Activated naive CD4-positive, alpha-beta T cell treated with anti-CD3 and anti-CD28 coated beads, Interleukin-2, amount 50 U/mL, for 16 hours (primary cell): ENCODE measurements at places on chromosomes 1 and 21.
A peak's percentile ranks its signal among the peaks of the same experiment; 100 is the strongest.

DNA sequence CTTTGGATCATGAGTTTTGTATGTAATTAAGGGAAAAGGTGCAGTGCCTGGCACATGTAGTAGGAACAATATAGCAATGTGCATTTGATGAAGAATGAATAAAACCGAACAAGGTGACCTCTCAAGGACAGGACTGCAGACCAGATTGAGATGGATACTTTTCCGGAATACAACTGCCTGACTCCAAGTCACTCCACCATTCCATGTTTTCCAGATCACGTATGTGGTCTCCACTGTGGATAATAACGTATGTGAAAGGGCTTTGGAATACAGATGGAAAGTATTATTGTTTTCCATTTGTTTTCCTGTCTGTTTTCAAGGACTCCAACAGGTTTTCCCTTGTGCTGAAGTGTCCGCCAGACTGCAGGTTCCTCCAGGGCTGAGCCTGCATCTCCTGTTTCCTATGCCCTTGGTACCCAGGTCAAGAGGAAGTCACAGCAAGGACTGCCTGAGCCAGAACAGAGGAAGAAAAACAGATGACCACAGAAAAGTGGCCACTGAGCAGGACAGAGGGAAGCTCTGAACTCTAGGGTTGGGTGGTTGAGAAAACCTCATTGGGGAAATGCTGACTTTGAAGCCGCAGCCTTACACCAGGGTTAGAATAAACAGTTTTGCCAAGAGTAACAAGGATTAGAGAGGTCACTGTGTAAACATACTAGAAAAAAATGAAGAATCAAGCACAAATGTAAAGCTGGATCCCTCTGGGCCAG, 4.0 kb downstream of the CFAP45 start:
- no peak for DNase-seq

- no peak for DNase-seq
Measured at GRCh38 chr21:25734654-25734903, 125 bp downstream of the ATP5PF start.

- DNase-seq: no peak
Measured at GRCh38 chr1:178126261-178126660, 32.4 kb downstream of the RASAL2 start.

GRCh38 chr1:115757856-115758255, 10.7 kb downstream of the CASQ2 start:
- no peak for DNase-seq

- no peak for DNase-seq
Measured at GRCh38 chr1:12057382-12057781, 5.7 kb upstream of the TNFRSF8 start.

DNA sequence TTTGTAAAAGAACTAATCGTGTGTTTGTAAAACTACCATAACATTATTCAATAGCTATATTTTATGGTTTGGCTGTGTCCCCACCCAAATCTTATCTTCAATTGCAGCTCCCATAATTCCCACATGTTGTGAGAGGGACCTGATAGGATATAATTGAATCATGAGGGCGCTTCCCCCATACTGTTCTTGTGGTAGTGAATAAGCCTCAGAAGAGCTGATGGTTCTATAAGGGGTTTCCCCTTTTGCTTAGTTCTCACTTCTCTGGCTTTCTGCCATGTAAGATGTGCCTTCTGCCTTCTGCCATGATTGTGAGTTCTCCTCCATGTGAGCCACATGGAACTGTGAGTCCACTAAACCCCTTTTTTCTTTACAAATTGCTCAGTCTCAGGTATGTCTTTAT, 1372.3 kb downstream of the AMY1C start:
- DNase-seq: no peak

DNA sequence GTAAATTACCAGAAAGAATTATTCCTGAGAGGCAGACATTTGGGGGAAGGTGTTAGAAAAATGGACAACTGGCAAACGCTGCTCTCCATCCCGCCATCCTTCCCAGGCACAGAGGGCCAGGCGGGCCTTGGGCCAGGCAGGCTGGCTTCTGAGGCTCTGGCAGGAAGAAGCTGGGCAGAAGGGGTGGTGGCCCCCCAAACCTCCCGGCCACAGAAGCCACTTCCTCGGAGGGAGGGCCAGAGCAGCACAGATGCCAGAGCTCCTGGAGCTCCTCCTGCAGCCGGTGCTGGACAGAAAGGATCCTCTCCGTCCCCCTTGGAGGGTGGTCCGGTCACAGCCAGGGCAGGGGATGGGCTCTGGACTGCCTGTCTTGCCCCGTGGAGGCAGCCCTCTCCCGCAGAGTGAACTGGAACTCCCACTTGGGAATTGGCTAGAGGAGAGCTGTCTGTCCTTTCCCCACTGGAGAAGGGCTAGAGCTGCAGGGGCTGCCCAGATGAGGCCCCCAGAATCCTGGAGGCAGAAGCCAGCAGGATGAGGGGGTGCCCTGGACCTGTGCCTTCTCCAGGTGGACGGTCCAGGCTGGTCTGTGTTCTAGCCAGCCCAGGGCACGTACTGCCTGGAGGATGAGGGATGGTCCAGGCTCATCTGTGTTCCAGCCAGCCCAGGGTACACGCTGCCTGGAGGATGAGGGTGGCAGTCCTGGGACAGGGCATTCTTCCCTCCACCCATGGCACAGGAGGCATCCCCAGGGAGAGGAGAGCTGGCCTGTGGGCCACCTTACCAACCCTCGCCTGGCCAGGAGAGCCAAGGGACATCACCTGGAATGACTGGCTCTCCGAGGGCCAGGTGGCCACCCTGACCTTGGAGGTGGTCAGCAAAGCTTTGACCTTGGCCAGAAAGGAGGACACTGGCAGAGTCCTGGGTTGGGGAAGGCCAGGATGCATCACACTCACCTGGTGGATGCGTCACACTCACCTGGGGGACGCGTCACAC, 47.4 kb upstream of the ACTRT2 start:
- DNase-seq: no peak

- DNase-seq: no peak
Measured at GRCh38 chr21:17432732-17433057, 80.1 kb upstream of the CXADR start.

DNA sequence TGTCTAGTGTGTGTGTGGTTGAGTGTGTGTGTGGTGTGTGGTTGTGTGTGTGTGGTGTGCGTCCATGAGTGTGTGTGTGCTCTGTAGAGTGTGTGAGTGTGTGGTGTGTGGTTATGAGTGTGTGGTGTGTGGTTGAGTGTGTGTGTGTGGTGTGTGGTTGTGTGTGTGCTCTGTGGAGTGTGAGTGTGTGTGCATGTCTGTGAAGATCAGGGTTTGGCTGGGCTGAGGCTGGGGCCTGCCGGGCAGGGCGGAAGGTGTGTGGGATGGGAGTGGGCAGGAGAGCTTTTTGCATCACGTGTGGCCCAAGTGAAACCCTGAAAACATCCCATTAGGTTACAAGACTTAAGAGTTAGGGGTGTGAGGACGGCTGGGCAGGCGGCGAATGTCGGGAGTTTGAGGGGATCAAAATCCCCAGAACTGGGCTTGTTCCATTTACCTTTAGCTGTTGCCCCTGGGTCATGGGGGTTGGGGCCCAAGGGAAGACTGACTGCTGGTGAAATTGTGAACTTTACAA, 2.9 kb upstream of the FCMR start:
- no peak for DNase-seq

- no peak for DNase-seq
Measured at GRCh38 chr1:74323937-74324473, 88.8 kb downstream of the TNNI3K start.

- DNase-seq: peak; percentile 75
Measured at GRCh38 chr1:172394141-172394751, 26.2 kb upstream of the C1orf105 start.

DNA sequence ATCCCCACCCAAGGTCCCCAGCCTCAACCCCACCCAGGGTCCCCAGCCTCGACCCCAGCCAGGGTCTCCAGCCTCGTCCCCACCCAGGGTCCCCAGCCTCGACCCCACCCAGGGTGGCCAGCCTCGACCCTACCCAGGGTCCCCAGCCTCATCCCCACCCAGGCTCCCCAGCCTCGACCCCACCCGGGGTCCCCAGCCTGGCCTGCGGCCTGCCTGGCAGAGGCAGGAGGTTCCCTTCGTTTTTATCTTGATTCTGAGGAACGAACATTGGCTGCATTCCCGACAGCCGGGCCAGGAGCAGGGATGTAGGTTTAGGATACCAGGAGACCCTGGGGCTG, 3.4 kb upstream of the PDE9A start:
- peak; percentile 3 for DNase-seq

DNA sequence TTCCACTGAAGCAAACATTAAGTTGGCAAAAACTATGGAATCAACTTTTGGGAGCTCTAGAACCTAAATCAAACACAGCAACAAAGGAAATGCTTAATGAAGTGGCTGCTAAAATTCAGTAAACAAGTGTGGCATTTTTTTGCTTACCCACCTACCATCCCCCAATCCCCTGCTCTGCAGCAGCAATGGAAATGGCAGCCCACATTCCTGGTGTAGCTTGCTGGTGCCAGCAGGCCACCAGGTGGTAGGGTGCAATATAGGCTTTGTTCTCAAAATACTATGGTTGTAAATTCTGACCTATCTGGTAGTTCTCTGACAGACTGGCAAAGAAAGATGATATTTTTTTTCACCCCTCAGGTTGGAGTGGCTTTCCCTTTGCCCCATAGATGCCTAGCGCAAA, 42.8 kb downstream of the SHCBP1L start:
- DNase-seq: no peak

DNA sequence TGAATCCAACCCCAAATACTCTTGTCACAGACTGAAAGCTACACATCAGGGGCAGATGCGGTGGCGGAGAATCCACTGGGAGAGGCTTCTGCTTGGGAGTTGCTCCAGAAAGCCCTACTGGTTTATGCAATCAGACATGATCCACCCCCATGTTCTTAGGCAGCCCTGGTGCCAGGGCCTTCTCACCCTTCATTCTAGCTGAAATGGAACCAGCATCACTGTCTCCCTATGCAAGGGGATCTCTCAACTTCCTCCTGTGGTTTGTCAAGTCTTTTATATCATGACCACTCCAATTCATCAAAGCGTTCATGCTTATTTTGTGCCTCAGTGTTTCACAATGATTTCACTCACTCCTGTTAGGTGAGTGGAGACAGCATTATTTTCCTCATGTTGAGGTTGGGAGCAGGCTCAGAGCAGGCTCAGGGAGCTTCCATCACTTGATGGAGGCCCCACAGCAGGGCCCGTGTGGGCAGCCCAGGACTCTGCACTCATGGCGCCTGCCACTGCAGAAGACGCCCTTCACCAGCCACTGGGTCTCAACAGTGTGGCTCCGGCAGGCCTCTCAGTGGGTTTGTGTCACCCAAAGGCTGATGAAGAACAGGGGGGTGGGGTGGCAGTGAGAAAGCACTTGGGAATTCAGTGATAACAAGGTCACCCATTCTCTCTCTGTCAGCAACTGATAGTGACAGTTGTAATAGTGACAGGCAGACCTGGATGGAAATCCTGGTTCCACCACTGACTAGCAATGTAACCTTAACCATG, 67.1 kb downstream of the CD58 start:
- no peak for DNase-seq

- DNase-seq: no peak
Measured at GRCh38 chr1:230966358-230966873, 12.2 kb downstream of the TTC13 start.

DNA sequence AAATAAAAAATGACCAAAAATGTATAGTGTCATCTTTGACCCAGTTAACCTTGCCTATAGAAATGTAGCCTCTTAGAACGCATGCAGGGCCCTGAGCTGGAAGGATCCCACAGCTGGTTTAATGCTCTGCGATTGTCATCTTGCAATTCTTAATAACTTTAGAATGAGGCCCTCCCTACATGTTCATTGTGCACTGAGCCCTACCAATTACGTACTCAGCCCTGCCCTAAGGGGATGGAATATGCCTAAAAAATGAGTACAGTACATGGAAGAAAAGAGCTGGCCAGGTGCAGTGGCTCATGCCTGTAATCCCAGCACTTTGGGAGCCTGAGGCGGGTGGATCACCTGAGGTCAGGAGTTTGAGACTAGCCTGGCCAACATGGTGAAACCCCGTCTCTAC, 57.8 kb upstream of the BCAR3 start:
- DNase-seq: no peak

- DNase-seq: peak; percentile 55
Measured at GRCh38 chr1:45543581-45544417, 6.8 kb upstream of the AKR1A1 start.

DNA sequence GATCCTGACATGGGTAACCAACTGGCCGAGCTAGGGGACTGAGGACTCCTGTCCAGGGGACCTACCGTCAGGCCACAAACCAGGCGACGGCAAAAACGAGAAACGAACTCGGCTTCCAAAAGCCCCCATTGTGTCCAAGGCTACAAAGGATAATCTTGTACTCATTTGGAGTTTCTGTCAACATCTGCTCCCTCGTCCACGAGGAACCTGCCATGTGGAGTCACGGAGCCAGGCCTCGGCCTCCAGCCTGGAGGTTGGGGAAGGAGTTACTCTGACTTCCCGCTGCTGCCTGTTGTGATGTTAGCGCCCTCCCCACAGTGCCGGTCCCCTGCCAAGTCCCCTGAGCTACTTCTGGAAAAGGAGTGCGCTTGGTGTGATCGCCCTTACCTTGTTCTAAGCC, 7.3 kb downstream of the KRTAP10-1 start:
- peak; percentile 8 for DNase-seq

- DNase-seq: no peak
Measured at GRCh38 chr1:10737651-10738050, 58.8 kb downstream of the CASZ1 start.
